ENCODE measurements at places on chromosomes 13 and 19.

GRCh38 chr19:43532962-43533545 is at the start of gene ZNF575:
Gene ZNF575, plus strand, starts transcription at chr19:43533188. Its CDS starts 1,235 bp downstream, at chr19:43534423.
- peak; percentile 91 for DNase-seq

- DNase-seq = no peak
These were observed 34.3 kb downstream of the ZNF536 start for GRCh38 chr19:30406220-30407067.

- no peak for DNase-seq
These were observed 682 bp upstream of the CABP5 start for GRCh38 chr19:48044561-48044960.

DNA sequence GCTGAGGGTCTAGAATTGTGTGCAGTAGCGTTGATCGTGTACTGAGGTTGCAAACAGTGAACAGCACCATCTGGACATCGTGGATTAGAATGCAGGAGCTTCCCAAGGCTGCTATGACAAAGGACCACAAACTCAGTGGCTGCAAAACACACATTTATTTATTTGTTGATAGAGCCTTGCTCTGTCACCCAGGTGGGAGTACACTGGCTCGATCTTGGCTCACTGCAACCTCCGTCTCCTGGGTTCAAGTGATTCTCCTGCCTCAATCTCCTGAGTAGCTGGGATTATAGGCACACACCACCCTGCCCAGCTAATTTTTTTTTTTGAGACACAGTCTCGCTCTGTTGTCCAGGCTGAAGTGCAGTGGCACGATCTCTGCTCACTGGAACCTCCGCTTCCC is 2.3 kb upstream of the UHRF1 start:
- DNase-seq = no peak

- DNase-seq = no peak
These were observed 60.6 kb downstream of the LHFPL6 start for GRCh38 chr13:39542361-39542760.

DNA sequence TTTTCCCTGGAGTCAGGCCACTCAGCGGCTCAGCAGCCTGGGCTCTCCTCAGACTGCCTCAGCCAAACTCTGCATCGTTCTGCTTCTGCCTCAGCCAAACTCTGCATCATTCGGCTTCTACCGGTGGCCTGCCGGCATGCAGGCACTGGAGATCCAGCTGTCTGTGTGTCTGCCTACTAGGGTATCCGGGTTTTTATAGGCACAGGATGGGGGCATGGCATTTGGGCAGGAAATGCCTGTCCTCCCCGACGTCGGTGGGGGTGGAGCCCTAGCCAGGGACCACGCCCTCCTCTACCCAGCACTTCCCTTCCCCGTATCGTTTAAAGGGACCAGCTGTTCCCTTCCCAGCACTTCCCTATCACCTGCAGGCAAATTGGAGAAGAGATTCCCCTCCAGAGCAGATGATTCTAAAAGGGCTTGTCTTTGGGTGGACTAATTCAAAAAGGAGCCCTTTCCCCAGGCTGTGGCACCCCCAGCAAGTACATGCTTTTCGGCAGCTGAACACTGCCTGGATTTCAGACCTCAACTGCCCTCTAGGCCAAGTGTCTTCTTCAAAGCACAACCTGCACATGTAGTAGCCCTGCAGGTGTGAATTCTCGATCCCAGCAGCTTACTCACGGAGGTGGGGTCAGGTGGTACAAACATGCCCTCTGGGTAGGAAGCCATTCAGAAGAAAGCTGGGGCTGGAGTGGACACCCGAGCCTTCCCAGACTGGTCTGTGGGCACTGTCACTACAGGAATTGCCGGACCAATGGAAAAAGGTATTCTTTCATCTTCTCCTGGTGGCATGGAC is 25.4 kb upstream of the GPR12 start:
- no peak for DNase-seq

DNA sequence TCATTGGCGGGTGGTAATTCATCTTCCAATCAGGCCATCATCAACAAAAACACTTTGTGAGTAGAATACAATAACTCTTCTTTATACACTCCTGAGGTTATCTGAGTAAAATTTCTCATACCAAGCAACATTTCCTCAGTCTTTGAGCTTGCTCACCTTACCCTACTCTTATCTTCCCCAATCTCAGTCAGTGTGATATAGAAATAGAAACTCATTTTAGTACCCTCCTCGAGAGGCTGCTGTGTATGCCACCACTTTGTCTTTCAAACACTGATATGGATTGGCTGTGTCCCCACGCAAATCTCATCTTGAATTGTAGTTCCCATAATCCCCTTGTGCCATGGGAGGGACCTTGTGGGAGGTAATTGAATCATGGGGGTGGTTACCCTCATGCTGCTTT is 209.7 kb downstream of the RBM26 start:
- no peak for DNase-seq

GRCh38 chr19:30034321-30034720 is 92.3 kb downstream of the URI1 start:
- no peak for DNase-seq

GRCh38 chr19:811506-812048 is 10.2 kb downstream of the PLPPR3 start:
- no peak for DNase-seq

GRCh38 chr19:1945899-1946298 is 4.9 kb downstream of the CSNK1G2 start:
- no peak for DNase-seq

GRCh38 chr19:5595129-5595528 is 27.4 kb upstream of the TINCR start:
- DNase-seq = no peak

DNA sequence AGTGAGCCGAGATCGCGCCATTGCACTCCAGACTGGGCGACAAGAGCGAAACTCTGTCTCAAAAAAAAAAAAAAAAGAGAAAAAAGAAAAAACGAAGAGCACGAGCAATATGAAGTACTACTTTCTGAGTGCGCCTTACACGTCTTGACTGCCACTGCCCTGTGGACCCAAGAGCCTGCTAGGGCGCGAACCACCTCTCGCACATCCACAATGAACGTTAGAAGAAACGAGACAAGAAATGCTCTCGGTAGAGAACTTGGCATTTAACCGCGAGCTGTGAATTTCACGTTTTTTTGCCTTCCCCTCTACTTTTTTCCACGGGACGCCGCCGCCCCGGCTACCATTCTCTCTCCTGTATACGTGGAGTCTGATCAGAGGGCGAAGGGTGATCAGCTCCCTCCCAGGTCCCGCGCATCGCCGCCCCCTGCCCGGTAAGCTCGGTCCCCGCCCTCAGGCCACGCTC is 454 bp downstream of the TIMM44 start:
- no peak for DNase-seq

GRCh38 chr13:36000028-36000427 is 131.2 kb downstream of the DCLK1 start:
- no peak for DNase-seq

GRCh38 chr13:71801781-71802180 is 65.2 kb downstream of the DACH1 start:
- no peak for DNase-seq

DNA sequence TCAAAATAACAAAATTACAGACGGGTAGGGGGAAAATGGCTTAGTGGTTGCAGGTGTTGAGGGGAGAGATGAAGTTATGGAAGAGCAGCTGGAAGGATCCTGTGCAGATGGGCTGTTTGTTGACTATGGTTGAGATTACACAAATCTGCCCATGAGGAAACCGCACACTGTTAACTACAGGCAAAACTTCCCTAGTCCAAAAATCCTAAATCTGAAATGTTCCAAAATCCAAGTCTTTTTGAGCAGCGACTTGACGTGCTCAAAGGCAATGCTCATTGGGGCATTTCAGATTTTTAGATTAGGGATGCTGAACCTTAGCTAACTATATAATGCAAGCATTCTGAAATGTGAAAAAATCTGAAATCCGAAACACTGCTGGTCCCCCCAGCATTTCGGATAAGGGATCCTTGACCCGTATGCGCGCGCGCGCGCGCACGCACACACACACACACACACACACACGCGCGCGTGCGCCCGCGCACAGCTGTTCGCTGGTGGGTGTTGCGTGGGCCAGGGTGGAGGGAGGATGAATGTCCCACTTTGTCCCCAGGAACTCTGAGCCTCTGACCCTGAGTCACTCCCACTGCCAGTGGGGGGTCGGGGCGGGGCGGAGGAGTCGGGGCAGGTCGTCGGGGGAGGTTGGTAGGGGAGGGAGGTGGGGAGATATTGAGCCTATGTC is 6.8 kb downstream of the F2RL3 start:
- DNase-seq = no peak

- DNase-seq = no peak
These were observed 4.3 kb upstream of the IFNL2 start for GRCh38 chr19:39263912-39264305.

GRCh38 chr13:73657821-73658540 is 476.2 kb downstream of the KLF12 start:
- no peak for DNase-seq

GRCh38 chr13:30718661-30719524 is 16.4 kb upstream of the ALOX5AP start:
- DNase-seq = no peak

DNA sequence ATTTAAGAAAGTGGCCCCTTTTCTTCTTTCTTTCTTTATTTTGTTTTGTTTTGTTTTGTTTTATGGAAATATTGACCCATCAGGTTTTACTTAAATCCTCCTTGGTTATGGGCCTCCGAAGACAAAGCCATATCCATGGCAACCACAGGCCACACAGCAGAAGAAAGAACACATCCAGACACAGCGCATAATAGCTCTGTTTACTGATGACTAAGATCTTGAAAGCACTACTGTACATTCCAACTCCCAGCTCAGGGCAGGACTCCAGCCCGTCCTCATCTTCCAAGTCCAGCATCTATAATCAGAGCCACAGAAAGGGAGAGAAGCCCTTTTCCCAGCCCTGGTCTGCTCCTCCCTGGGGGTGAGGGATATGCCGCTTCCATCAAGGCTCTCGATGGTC is 84.3 kb downstream of the NUFIP1 start:
- peak; percentile 71 for DNase-seq

- DNase-seq = no peak
These were observed 12.6 kb upstream of the AXL start for GRCh38 chr19:41206456-41206855.

DNA sequence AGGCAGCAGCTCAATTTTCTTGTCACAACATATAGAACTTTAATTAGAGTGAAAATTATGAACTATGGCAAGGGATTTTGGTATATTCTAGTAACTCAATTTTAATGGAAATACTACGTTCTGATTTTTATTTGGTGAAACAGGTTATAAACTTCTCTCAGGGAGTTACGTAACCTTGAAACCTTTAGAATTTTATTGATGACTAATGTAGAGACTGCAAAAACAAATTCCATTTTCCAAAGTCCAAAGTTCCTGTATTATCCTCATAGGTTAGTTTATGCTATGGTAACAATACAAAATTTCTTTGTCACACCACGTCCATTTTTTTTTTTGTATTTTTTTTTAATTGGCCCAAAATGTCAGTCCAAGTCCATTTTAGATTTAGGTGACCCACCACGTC is 185.7 kb downstream of the KLF5 start:
- DNase-seq = no peak

GRCh38 chr19:45523642-45524256 is 16.5 kb downstream of the VASP start:
- peak; percentile 55 for DNase-seq

Data from brain pericyte (primary cell).